DMS 273 treated with DMSO at 0.1 percent for 48 hours (cell line): ENCODE measurements at places on chromosomes 3 and 15.

DNA sequence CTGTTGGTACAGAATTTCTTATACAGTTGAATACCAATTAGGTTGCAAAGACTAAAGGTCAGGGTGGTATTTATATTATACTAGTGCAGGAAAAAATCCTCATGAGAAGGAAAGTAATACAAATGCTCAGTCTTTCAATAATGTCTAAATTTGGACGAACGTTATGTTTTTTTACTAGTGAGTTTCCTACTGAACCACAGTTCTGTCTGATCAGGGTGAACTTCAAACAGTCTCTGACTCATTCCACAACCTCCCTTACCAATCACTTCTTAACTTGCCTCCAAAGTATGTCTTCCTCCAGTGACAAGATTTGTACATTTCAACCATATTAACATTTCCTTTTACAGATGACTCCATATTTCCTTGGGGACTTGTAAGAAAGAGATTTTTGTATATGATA is 3.4 kb downstream of the TMEM212 start:
- DNase-seq, result no peak

- DNase-seq, result no peak
These were observed 62.2 kb downstream of the SOX2 start for GRCh38 chr3:181773921-181774320.

- no peak for DNase-seq
These were observed 786.2 kb downstream of the SQOR start for GRCh38 chr15:46420990-46421389.

DNA sequence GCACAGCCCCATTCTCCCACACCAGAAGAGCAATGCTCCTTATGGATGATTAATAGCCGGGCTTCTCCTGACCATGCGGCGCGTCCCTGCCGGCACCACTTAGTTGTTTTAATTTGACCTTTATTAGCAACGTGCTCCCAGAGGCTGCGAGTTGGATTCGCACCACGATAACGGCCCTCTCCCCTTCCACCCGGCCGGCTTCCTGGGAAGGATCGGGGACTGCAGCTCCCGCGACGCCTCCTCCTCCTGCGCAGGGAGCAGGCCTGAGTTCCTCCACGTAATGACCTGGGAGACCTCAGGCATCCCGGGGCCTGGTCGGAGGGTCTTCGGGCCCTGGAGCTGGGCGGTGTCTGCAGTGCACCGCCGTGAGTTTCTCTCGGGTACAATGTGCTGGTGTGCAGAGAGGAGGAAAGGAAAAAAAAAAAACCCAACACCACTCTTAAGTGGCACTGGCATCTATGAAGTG is 243.3 kb upstream of the TOPAZ1 start:
- no peak for DNase-seq

DNA sequence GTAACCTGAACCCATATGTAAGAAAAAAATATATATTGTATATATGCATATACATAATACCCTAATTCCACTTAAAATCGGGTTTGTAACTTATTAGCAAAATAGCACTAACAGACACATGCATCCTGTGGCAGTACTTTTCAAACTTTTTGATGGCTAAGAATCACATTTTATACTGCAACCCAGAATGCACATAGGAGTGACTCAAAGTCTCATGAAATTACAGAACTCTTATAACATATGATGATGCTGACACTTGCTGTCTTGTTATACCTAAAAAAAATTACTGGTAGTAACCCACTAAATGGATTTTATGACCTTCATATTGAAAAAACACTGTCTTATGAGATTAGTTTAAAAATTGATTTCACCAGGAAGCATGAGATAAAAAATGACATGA is 152.4 kb upstream of the FRMD4B start:
- DNase-seq, result no peak

DNA sequence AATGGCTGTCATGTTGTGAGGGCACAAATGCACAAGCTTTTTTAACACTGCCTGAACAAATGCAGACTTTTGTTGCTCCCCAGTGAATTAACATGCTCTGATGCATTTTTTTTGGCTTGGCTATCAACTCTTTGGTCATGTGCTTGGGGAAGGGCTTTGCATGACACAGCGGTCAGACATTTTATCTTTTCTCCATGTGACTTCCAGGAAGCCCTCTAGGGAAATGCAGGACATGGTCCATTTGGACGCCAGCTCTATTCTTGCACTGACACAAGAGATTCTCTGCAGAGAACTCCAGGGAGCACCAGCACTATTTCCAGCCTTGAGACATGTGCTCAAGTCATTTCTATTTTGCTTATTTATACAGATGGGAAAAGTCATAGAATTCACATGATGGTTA is 46.2 kb downstream of the NEK11 start:
- no peak for DNase-seq
